ENCODE measurements at places on chromosomes 5 and 9.

DNA sequence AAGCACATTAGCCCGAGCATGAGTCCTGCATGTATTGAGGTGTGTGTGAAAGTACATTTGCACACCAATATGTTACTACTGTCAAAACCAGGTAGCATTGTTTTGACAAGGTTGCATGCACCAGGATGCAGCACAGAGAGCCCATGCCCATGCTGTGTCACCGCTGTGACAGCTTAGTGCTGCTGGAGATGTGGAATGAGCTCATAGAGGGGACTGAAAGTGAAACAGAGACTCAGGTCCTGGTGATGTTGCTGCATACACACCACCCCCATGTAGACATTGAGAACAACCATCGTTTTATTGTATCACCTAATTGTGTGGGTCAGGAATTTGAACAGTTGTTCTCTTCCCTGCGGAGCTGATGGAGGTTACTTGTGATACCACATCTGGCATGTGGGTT lies 53.0 kb downstream of the GADD45G start:
- DNase-seq: no peak

DNA sequence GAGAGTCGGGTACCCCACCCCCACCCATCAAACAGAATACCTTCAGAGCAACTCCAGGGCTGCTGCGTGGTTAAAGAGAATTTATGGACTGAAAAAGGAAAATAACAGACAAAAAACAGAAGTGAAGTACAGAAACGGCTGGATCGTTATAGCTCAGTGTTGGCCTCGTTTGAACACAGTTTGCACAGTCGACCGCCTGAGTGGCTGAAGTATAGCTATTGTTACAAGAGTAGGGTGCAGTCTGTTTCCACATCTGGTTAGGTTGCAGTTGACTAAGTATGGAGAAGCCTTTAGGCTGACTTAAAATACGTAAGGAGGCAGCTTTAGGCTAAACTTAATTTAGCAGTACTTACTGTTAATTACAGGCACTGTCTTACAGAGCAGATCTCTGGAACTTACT lies 121.2 kb downstream of the GCNT1 start:
- DNase-seq: no peak

DNA sequence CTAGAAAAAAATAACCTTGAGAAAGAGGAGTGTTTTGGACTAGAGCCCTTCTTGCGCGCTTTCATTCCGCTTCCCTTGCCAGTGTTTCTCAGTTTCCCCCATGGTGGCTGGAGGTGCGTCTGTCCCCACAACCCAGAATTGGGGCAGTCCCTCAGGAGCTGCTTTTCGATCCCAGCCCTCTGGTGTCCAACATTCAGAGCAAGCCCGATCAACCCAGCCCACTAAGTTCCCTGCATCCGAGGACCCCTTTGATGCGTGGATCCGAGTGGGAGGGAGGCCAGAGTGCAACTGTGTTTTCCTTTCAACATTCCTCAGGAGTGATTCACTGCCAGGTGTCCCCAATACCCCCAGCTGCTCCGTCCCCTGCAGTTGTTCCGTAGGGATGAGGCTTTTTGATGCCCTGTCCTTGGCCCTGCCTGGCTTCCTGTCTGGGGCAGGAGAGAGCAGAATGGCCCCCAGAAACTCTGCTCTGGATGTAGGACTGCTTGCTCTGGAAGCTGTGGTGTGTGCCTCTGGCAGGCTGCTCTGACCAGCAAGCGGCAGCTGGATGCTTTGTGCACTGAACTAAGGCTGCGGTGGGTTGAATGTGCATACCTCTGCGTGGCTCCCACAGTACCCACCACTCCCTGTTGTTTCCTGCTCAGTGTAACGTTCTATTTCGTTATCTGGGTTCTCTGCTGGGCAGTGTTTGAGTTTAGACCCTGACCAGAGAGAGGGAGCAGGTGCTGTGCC lies 117.5 kb downstream of the BOD1 start:
- DNase-seq: no peak

DNA sequence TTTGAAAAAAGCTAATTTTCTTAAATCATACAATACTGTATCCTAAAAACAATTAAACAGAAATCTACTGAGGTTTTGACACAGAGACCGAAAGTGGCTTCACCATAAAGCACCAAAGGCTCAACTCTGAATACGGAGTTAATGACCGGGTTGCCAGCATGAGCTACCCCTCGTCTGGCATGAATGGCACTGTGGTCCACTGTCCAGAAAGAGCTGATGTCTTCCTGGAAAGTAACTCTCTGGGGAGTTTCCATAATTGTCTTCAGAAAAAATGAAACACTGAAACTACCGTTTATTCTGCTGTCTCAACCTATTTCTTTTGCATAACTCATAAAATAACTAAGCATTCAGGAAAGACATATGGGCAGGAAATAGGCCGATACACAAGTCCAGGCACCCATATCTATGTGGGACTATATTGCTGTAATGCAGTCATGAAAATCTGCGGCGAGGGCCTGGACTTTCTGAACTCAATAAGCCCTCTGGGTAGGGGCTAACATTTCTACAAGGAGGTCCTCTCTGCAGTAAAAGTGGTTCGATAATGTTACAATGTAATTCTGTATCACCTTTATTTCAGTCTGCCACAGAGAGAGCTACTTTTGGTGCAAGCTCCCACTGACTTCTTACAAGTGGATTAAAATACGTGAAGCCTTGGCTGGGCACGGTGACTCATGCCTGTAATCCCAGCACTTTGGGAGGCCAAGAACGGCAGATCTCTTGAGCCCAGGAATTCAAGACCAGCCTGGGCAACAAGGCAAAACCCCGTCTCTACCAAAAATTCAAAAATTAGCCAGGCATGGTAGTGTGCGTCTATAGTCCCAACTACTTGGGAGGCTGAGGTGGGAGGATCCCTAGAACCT lies 52.4 kb downstream of the ANKH start:
- DNase-seq: no peak

DNA sequence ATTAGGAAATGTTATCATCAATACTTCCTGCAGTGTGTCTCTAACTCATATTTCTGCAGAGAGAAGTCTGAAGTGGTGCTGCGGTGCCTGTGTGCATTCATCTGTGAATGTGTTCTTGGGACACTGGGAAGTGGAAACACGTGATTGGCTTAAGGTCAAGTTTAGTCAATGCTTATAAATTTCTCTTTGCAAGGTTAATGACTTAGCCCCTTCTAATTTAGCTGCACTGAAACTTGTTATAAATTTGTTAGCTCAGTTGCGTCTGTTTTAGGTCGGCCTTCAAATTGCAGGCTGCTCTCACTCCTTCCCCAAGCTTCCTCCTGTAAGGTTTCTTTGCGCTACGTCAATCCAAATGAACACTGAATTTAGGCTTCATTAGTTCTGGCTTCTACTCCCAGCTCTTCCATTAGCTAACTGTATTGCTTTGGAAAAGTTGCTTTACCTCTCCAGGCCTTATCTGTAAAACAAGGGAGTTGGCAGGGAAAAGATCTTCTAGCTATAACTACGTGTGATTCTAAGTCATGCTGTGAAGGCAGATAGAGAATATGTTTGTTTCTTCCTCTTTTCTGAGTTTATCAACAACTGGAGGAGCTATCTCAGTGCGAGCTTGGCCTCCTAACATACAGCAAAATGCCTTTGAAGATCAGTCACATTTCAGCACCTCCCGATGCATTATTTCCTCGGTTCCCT lies 341.8 kb downstream of the NFIB start:
- no peak for DNase-seq

GRCh38 chr5:138180183-138180782 lies 1.4 kb downstream of the KIF20A start:
- DNase-seq: no peak

DNA sequence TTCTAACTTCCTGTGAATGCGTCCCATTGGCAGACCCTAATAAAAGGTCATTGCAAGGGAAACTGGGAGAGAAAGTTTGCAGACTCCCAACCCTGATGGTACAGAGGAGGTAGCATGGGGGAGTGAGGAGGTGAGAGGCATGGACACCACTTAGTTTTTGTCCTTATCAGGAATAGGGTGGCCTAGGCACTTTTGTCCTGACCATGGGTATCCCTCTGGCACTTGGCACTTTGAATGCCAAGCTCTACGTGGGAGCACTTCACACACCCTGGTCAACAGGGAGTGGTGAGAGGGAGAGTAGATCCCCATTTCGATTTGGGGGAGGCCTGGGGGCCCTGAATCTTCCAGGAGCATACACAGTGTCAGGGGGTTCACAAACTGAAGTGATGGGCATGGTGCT lies 75.6 kb upstream of the SH3PXD2B start:
- no peak for DNase-seq

DNA sequence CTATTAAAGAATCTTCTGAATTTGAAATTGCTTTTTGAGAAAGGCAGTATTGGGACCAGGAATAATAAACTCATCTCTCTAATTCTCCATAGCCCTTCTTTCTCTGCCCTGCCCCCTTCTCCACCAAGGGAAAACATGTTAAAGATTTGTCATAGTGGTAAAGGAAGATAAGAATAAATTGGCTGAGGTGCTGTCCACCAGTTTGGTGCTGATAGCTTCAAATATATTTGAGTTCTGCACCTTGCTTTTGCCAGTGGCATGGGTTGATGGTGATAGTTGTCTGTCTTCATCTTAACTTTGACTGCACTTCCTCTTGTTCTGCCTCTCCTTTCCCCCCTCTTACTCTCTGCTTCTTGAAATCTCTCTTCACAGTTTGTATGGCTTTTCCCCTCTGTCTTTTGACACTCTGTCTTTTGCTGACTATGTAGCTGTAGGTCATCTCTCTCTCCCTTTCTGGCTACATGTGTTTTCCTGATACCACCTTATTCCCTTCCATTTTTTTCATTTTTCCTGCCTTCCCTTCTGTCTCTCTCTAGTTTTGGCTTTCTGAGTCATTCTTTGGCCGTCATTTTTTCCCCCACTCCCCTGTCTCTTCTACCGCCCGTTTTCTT lies 56.6 kb downstream of the NDUFS4 start:
- DNase-seq: no peak

- no peak for DNase-seq
These were observed 46.4 kb downstream of the SNCAIP start for GRCh38 chr5:122358372-122358979.

GRCh38 chr9:132591751-132592314 lies 9.4 kb downstream of the BARHL1 start:
- no peak for DNase-seq

GRCh38 chr5:103774721-103775120 lies 212.1 kb upstream of the NUDT12 start:
- DNase-seq: no peak

DNA sequence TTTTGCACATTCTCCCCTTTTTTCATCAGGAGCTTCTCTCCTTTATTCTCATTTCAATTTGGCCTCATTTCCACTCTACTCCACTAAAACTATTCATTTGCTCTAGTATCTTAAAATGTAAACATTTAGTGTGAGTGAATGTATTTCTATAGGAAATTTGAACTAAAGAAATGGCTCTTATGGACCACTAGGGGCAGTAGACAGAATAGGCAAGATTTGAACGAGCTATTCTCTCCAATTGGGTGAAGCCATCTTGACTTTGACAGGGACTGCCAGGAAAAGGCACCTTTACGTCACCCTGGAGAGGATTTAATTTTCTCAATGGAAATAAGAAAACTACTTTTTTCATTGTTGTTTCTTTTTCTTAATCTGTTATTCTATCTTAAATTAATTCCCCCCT lies 666.3 kb downstream of the DNAH5 start:
- no peak for DNase-seq

DNA sequence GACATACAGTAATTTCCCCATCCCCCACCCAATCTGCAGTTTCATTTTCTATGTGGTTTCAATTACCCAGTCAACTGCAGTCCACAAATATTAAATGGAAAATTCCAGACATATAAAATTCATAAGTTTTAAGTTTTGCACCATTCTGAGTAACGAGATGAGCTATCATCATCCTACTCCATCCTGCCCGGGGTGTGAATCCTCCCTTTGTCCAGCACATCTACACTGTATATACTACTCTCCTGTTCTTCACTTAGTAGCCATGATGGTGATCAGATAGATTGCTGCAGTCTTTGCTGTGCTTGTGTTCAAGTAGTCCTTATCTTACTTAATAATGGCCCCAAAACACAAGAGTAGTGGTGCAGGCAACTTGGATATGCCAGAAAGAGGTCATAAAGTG lies 11.3 kb downstream of the OXCT1 start:
- no peak for DNase-seq

- DNase-seq: no peak
These were observed 19.7 kb downstream of the DNAJA1 start for GRCh38 chr9:33044677-33045282.

DNA sequence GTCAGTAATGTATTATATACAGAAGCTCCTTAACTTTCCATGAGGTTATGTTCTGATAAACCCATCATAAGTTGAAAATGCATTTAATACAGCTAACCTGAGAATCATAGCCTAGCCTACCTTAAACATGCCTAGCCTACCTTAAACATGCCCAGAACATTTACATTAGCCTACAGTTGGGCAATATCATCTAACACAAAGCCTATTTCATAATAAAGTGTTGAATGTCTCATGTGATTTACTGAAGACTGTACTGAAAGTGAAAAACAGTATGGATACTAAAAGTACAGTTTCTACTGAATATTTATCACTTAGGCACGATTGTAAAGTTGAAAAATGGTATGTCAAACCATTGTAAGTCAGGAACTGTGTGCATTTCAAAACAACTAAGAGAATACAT lies 1.6 kb downstream of the GM2A start:
- no peak for DNase-seq
